ENCODE measurements at places on chromosomes 4 and X.

DNA sequence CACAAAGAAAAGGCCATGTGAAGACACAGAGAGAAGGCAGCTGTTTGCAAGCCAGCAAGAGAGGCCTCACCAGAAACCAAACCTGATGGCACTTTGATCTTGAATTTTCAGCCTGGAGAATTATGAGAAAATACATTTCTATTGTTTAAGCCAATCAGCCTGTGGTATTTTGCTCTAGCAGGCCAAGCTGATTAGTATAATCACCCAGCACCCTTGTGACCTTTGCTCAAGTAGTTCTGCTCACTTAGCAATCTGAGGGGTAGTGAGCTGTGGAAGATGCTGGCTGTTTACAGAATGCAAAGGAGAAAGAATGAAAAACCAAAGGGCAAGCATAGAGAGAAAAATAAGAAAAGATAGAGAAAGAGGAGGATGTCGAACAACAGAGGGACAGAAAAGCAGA is 396.4 kb upstream of the BOD1L1 start:
- DNase-seq, result no peak

DNA sequence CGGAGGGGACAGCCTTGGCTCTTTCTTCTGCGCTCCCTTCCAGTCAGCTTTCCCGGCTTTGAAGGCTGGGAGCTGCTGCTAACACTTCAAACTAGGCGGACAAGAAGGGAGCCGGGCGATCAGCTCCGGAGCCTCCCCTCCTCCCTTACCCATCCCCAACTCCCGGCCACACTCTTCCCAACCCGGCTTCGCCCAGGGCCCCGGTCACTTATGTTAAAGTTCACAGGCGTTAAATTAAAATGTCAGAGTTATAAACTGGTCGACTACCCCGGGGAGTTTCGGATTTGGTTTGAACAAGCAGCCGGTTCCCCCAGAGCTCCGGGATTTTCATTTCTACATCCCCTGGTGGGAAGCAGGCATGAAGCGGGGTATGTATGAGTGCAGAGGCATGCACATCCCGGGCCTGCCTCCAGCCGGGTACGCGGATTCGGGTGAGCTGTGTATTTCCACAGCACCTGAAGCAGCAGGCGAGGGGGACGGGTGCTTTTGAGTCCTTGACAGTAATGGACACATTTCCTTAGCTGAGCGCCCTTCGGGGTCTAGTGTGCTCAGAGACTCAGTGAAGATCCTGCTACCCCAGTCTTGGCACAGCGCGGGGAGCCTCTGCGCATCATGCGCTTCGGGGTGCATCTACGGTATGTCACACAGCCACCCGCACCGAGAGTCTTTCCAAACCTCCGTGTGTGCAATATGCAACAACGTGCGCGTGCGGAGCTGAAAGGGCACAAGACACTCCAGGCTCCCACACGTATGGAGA is 880 bp downstream of the UNC5C start:
- DNase-seq, result no peak

DNA sequence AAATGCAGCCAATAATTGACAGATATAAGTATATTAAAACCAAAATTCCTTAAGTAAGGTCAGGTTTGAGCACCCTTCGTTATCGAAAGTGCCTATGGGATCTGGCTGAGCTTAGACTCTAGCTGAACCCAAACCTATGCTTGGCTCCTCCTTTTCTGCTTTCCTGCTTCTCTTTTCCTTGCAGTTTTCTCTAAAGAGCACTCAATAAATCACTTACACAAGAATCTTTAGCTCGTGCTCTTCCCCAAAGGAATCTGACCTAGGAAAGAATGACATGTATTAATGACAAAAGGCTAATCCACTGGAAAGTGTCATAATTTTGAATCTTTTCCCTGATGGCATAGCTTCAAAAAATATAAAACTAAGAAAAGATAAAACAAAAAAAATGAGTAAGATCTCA is 282.7 kb downstream of the DKK2 start:
- no peak for DNase-seq

- no peak for DNase-seq
Measured at GRCh38 chrX:20437683-20438082, 171.0 kb upstream of the RPS6KA3 start.

Data from stimulated activated CD4-positive, alpha-beta T cell treated with anti-CD3 and anti-CD28 coated beads, TNF-alpha, amount 100 ng/mL, for 4 hours (primary cell).